Choroid plexus epithelial cell (primary cell): ENCODE measurements at places on chromosomes 16 and 17.
A peak's percentile ranks its signal among the peaks of the same experiment; 100 is the strongest.

- DNase-seq = no peak
Measured at GRCh38 chr16:12742741-12743140, 60.9 kb downstream of the CPPED1 start.

GRCh38 chr16:6892966-6893365 is 439.7 kb upstream of the RBFOX1 start:
- no peak for DNase-seq

- DNase-seq = peak; percentile 48
Measured at GRCh38 chr16:46801428-46802049, 29.4 kb downstream of the C16orf87 start.

- DNase-seq = peak; percentile 19
Measured at GRCh38 chr17:13074026-13074425, 56.2 kb upstream of the ELAC2 start.

GRCh38 chr16:13021996-13022395 is 120.6 kb downstream of the SHISA9 start:
- DNase-seq = no peak

DNA sequence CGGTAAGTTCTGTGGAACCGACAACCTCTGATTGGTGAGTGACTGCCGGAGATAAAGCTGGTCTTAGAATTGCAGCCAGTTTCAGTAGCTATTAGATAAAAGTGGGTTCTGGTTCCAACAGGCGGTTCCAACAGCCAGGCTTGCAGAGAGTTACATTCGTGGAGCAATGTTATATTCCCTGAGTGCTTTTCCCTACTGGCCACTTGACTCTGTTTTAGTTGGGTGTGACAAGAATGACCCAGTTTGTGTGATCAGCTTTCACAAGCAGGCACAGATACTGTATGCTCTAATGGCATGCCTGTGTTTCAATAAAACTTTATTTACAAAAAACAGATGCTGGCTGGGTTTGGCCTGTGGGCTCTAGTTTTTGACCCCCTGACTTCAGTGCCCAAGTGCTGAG is 196.6 kb downstream of the SNX29 start:
- no peak for DNase-seq

DNA sequence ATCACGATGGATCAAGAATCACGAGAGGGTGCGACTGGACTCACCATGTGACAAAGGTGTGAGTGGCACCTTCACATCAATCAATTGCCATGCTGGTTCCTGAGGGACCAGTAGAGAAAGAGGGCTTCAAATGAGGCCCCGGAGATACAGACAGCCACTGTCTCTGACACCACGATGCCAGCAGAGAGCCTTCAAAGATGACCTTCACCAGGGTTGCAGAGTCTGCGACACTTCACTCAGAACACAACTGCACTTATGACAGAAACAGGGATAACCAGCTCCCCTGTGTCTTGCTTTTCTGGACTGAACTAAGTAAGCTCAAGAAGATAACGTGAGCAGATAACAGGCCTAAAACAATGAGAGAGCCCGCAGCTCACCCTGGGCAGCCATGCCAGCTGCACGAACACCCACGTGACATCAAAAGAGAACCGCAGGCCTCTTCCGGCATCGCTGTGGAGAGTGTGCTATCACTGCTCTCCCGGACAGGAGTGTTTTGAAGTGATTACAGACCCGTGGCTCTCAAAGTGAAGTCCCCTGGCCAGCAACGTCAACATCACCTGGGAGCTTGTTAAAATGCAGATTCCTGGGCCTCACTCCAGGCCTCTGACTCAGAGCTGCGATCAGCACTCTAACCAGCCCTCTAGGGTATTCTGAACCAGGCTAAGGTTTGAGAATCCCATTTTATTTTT is 36.4 kb downstream of the KLHDC4 start:
- no peak for DNase-seq

GRCh38 chr16:88498576-88499208 is 45.6 kb downstream of the ZFPM1 start:
- DNase-seq = no peak

GRCh38 chr16:4505356-4506147 is 29.4 kb downstream of the HMOX2 start:
- DNase-seq = no peak

DNA sequence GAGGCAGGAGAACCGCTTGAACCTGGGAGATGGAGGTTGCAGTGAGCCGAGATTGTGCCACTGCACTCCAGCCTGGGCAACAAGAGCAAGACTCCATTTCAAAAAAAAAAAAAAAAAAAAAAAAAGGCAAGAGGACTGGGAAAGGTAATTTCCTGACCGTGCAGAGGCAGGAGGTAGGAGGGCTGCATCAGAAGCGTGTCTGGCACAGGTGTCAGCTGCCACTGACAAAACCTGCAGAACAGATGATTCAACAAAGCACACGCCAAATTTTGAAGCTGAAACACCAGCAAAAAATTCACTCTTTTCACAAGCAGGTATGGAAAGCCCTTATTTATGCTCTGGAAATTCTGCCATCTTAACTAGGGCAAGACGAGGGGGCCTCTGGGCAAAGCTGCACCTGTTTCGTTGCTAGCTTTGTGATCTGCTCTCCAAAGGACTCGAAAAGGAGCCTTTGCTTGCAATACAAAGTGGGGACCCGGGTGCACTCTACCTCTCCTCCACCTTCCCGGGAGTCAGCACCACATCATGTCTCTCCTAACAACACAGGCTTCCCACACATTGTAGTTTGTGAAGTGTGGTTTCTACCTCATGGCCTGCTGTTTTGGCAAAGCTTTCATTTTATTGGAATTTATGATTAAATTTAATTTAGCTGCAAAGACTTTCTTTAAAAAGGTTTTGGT is 33.7 kb downstream of the USP22 start:
- no peak for DNase-seq

DNA sequence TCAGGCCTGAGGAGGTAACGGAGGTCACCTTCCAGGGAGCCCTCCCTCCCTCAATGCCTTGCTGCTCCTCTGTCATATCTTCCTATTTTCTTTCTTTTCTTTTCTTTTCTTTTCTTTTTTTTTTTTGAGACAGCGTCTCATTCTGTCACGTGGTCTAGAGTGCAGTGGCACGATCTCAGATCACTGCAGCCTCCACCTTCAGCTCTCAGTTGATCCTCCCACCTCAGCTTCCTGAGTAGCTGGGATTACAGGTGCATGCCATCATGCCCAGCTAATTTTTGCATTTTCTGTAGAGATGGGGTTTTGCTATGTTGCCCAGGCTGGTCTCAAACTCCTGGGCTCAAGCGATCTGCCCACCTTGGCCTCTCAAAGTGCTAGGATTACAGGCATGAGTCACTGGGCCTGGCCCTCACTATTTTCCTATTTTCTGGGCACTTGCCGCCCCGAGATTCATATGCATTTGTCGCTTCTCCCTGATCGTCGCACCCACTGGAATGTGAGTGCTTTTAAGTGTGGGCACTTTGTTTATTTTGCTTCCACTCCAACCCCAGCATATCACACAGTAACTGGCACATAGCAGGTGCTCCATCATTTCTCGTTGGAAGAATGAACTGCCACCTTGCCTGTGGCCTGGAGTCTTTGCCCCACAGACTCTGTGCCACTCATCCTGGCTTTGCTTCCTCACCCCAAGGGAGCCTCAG is 31.7 kb downstream of the CPNE2 start:
- no peak for DNase-seq

DNA sequence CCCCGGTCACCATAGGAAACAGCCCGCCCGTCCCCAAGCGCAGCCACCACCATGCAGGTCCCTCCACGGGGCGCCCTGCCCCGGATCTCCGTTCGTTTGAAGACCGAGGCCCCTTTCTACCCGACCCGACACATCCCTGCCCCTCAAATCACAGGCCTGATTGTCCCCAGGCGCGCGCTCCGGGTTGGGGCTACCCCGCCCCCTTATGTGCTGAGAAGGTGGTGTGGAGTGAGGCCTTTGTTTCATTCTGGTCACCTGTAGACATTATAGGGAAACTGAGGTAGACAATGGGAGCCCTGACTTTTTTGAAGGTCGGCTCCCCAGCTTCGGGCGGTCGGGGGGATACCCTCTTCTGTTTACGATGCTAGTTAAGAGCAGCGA is 763 bp upstream of the ACTG1 start:
- DNase-seq = peak; percentile 66

DNA sequence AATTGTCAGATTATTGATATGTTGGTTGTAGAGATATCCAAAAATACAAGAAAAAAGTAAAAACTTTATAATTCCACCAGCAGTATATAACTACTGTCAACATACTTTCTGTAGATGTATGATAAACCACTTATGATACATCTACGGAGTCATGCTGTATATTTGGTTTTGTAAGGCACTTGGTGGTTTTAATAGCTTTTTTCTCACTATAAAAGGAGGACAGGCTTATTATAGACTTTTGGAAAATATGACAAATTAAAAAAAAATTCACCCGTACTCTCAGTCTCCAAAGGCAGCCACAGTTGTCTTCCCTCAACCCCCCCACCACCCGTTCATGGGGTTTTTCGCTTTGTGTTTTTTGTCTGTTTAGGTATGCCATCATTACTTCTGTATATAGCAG is 14.8 kb downstream of the RAI1 start:
- no peak for DNase-seq

DNA sequence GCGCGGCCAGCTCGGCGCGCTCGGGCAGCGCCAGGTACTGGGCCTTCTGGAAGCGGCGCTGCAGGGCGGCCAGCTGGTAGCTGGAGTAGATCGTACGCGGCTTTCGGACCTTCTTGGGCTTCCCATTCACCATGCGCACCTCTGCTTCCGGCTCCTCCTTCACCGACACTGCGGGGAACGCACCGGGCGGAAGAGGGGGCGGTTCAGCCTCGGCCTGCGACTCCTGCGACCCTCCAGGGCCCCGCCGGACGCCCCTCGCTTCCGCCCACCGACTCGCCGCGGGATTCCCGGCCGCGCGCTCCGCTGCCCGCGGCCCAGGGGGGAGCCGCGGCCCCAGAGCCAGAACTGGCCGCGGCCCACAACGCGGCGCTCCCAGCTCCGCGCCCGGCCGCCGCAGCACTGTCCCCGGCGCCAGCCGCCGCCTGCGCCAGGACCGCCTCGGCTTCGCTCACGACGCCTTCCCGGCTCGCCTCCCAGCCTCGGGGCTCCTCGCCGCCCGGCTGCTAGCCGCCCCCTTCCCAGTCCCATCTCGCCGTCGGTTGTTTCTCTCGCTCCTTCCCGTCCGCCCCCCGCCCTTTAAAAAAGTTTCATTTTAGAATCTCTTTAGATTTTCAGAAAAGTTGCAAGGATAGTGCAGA is 1.5 kb downstream of the DLX3 start:
- DNase-seq = no peak

- no peak for DNase-seq
Measured at GRCh38 chr17:75623386-75623785, 9.8 kb upstream of the SMIM5 start.

- no peak for DNase-seq
Measured at GRCh38 chr17:39753514-39754160, 15.9 kb downstream of the GRB7 start.

- no peak for DNase-seq
Measured at GRCh38 chr16:67860589-67861398, 12.1 kb upstream of the EDC4 start.

- DNase-seq = peak; percentile 95
Measured at GRCh38 chr17:35245196-35245486, 2.3 kb downstream of the SLFN5 start.

GRCh38 chr16:89831810-89832328 is 3.6 kb downstream of the SPIRE2 start:
- no peak for DNase-seq

DNA sequence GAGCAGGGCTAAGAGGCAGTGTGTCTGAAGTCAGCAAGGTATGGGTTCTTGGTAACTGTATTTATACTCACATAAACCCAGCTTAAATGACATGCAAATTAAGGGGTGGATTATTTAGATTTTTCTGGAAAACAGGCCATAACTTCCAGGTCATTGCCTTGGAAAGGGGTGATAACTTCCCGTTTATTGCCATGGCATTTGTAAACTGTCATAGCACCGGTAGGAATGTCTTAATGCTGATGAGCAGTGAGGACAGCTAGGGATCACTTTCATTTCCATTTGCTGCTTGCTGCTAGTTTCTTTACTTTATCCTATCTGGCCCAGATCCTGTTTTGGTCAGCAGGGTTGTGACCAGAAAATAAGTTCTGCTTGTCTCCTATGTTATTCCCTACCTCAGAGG is 1336.7 kb downstream of the CDH11 start:
- DNase-seq = no peak

DNA sequence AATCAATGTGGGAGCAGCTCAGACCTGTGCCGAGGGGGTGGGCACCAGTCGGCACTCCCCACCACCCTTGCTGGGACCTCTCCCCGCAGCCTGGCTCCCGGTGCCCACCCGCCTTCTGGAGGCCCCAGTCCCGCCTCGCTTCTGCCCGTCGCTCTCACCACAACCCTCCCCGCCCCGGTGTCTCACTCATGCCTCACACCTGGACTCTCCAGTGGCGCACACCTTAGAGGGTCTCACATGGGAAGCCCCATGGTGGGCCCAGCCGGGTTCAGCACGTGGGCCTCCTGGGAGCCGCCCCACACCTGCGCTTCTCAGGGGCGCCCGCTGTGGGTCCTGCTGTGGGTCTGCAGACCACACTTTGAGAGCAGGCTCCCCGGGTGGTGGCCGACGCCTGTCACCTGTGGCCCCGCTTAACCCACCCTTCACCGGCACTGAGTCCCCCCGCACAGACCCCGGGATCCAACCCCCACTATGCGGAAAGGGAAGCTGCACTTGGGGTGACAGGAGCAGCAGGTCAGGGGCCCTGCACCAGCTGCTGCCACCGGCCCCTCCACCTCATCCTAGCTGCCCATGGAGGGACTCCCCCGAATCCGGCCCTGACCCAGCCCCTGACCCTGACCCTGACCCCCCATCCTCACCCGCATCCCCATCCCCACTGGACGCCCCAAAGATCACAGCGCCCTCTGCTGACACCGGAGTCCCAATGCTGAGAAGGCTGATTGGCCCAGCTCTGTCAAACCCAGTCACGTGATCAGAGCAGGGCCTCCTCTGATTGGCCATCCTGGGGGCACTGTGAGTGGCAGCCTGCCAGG is 27.4 kb upstream of the SLC38A10 start:
- DNase-seq = no peak

DNA sequence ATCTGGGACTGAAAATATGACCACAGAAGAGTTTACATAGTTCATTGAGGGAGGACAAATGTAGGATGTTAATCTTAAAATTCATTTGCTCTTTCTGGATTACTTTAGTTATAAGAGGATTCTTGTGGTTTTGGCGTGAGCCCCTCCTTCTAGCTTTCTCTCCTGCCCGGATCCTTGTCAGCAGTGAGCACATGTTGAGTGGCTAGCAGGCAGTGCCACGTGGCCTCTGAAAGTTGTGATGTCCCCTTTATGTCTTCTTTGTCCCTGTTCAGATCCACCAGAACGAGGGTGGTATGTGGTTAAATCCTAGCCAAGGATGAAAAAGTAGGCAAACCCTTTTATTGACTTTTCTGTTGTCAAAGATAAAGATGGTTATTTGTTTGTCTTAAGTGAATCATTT is 83.8 kb downstream of the GNAO1 start:
- DNase-seq = no peak

- DNase-seq = no peak
Measured at GRCh38 chr17:79053251-79053925, 21.2 kb upstream of the ENGASE start.

DNA sequence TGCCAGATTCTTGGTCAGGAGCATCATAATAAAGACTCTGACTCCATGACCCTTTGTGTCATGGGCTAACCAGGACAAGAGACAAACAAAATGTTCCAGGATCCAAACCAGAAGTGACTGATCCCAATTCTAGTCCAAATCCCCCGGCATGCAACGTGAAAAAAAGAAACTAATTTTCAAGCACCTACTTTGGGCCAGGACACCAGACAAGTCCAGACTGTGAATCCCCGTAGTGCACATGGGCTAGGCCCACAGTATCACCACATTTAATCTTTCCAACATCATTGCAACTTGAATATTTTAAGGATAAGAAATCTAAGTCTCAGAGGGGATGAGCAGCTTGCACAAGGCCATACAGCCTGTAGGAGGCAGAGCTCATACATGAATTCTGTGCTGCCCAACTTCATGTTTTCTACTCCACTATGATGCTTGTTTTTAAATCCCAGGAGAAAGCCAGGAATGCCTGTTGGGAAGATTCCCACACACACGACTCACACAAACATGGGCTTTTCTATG is 365.7 kb downstream of the NPIPA8 start:
- no peak for DNase-seq
